AG20443 (cell line): ENCODE measurements at places on chromosomes 5 and 9.

GRCh38 chr5:108747774-108748400 is at the start of gene FER:
Gene FER, plus strand, starts transcription at chr5:108747897. Its CDS starts 50,286 bp downstream, at chr5:108798183.
- peak; percentile 60 for DNase-seq

- DNase-seq = no peak
Measured at GRCh38 chr5:32551865-32552264, 33.5 kb upstream of the SUB1 start.

DNA sequence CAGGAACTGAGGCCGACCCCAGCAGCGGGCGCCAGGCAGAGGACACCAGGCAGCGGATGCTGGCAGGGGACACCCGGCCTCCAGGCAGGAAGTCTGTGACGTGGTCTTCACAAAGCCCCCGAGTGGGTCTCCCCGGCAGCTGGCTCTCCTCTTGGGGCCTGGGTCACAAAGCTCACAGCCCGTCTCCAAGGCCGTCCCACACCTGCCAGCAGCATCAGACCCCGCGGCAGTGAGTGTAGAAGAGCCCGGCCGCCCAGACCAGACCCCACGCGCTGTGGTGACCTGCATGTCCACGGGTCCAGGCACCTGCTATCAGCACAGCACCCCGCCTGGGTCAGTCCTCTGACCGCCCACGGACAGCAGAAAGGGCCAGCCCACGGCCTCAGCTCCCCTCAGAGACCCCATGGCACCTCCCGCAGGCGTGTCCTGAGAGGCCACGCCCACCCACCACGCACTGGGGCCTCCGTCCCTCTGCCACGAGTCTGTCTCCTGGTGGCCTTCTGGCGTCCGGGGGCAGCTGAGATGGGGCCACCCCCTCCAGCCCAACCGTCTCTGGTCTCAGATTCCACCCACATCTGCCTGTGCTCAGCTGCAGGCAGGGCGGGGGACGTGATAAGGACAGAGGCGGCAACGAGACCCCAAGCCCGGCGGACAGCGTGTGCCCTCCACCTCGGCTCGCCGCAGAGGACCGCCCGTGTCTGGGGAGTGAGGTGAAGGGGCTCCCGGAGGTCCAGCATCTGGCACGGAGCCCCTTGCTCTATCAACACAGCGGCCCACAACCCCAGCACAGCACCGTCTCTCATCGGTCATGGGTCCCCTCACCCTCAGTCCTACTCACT is 34.2 kb downstream of the EXD3 start:
- DNase-seq = no peak

DNA sequence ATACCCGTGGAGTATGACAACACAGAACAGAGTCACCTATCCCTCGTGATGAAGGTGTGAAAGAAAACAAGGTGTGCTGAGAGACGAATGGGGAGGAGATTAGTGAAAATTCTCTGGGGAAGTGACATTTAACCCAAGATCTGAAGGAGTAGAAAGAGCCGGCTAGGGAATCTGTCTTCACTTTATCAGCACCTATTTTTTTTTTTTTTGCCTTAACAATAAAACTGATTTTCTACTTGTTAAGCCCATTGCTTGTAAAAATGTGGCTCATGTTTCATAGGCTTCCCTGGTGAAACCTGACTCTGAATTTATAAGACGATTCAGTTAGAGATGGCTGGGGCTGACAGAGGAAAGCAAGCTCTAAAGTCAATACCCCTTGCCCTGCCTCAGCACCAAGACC is 322.6 kb upstream of the MSX2 start:
- DNase-seq = no peak

DNA sequence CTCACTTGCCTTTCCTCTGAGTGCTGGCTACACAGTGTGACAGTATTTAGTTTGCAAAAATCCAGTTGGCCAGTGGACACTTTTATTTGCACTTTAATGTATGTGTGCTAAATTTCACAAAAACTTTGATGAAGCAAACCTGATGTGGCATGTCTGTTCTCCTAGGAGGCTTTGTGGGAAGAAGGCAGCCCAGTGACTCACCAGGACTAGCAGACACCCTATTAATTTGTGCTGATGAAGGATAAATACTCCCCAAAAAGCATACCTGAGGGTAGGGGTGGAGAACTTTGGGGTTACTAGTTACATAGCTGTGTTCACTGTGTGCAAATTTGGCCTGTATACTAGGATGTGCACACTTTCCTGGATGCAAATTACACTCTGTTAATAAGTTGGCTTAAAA is 39.3 kb upstream of the IPPK start:
- DNase-seq = peak; percentile 18

DNA sequence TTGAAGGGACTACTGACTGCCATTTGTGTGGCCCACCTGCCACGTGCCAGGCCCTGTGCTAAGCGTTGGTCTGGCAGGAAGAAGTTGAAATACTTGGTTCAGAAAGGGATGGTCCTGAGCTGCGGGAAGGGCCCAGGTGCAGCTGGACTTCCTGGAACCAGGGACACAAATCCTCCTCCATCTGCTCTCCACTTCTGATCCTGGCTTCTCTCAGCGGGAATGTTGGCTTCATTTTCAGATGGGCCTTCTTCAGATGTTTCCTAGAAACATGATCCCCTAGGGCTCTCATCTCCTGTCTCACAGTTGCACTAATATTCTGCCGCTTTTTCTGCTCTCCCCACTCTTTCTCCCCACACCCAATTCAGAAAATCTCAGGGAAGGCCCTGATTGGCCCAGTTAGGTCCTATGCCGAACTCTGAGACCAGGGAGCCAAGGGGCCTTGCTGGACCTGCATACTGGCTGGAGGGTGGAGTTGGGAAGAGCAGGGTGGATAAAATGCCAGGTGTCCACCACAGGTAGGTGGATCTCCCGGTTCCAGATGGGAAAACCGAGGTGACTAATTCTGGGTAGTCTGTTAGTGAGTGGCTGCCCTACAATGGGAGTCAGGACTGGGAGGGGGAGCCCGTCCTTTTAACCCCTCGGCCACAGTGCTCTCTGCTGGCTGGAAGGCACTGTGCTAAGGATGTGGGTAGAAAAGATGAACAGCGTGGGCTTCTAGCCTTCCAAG is 19.4 kb downstream of the PSAT1 start:
- DNase-seq = no peak

- peak; percentile 53 for DNase-seq
Measured at GRCh38 chr5:75054134-75054930, 2.0 kb upstream of the GCNT4 start.

- DNase-seq = no peak
Measured at GRCh38 chr5:23507278-23507685, at the start of gene PRDM9. Gene PRDM9, plus strand, starts transcription at chr5:23507609. Its CDS starts 1,425 bp downstream, at chr5:23509034.

DNA sequence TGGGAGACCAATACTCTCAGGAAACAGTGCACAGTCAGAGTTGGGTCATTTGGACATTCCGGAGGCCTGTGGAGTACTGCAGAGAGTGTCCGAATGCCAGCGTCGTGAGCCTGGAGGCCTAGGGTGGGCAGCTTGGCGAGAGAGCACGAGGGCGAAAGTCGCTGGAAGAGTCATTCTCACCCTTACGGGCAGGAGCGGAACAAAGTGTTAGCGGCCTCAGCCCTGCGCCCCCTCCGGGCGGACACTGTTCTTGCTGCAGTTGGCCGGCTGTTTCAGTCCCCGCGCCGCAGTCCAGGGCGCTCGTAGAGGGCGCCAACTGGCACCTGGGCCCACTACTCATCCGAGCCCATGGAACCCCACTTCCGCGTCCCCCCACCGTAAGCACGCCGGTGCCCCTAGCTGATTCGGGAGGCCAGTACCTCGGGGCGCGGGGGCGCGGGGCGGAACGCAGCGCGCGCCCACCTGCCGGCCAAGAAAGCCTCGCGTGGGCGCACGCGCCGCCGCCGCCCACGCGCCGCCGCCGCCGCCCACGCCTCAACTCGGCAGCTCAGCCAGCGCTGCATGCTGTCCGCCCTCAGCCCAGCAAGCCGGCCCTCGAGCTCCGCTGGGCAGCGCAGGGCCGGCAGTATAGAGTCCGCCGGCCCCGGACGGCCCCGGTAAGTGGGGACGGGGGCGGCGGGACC is 99.7 kb upstream of the CCL21 start:
- peak; percentile 50 for DNase-seq

- DNase-seq = no peak
Measured at GRCh38 chr5:80925931-80926330, 34.2 kb upstream of the RASGRF2 start.

- DNase-seq = no peak
Measured at GRCh38 chr5:177403102-177403791, 2.8 kb upstream of the PFN3 start.

GRCh38 chr9:87826331-87826730 is 56.3 kb upstream of the SPATA31E1 start:
- no peak for DNase-seq

- DNase-seq = no peak
Measured at GRCh38 chr5:9838916-9839315, 208.8 kb upstream of the TAS2R1 start.

DNA sequence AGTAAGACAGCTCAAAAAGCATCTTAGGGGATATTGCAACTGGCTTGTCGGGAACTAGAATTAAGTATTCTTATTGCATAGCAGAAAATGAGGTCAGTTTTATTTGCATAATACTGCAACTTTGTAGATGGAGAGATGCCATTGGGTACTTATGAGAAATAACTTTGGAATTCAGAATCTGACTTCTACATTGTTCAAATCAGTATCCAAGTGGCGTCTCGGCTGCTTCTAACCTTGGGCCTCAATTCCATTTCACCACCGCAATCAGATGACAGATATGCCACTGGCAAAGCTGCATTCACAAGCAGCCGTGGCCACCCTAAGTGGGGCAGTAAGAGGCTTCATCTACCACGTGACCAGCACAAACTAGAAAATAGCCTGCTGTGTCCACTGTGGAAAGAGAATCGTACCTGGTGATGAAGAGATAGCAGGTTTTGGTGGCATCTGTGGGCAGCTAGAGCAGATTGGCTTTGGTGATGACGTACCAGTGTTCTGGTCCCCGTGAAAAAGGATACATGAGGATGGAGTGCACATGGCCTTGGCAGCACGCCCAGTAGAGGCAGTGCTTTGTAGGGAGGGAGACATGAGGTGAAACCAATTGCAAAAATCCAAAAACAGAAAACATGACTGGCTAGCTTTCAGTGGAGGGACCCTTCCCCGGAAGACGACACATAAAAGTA is 116.6 kb downstream of the KLHL3 start:
- peak; percentile 82 for DNase-seq

DNA sequence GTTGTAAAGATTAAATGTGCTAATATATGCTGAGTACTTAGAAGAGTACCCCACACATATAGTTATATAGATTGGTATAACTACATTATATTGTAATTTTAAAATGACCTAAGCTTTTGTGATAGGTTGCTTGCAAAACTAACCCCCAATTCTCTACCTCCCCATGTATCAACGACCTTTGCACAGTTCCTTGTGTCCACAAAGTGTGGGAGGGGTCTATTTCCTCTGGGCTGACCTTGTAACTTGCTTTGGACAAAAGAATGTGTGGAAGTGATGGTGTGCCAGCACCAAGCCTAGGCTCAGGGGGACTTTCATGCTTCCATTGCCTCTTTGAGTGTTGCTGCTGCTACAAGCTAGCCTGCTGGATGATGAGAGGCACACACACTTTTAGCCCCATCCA is 20.6 kb downstream of the C5 start:
- no peak for DNase-seq

DNA sequence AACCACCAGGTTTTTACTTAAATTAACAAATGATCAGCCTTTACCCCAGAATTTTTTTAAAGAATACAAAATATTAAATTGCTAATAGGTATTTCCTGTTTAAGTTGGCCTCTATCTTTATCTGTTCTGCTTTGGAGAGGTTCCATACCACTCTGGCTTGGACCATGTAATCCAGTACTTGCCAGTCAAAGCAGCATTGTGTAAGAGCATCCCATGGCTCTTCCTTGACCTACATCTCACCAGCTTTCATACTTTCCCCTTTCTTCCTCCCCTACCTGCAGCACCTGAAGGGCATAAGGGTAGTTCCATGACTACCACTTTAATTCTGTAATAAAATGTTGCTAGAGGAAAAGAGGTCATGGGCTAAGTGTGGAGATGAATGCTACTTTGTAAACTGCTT is 140.8 kb upstream of the MTAP start:
- DNase-seq = peak; percentile 16

DNA sequence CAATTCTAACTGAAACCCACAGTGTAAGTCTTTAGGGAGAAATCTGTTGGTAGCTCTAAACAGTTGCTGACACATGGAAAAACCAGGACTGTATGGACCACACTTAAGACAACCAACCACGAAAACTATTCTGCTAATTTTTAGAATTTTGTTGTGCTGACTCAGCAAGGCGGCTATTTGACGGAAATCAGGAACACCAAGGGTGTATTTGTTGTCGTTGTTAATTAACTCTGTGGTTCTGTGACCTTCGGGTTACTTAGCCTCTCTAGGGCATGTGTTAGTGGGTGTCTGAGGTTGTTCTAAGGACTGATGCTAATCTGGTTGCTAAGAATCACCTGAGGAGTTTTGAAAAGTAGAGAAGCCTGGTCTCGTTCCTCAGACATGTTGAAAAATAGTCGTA is 79.2 kb downstream of the ATP10B start:
- no peak for DNase-seq
